HEK293T (cell line): ENCODE measurements at places on chromosomes 3 and 15.

GRCh38 chr15:42594095-42594494, 18.7 kb downstream of the STARD9 start:
- no peak for DNase-seq

- DNase-seq = no peak
Observed at GRCh38 chr3:42660898-42661297, 7.4 kb downstream of the ZBTB47 start.

DNA sequence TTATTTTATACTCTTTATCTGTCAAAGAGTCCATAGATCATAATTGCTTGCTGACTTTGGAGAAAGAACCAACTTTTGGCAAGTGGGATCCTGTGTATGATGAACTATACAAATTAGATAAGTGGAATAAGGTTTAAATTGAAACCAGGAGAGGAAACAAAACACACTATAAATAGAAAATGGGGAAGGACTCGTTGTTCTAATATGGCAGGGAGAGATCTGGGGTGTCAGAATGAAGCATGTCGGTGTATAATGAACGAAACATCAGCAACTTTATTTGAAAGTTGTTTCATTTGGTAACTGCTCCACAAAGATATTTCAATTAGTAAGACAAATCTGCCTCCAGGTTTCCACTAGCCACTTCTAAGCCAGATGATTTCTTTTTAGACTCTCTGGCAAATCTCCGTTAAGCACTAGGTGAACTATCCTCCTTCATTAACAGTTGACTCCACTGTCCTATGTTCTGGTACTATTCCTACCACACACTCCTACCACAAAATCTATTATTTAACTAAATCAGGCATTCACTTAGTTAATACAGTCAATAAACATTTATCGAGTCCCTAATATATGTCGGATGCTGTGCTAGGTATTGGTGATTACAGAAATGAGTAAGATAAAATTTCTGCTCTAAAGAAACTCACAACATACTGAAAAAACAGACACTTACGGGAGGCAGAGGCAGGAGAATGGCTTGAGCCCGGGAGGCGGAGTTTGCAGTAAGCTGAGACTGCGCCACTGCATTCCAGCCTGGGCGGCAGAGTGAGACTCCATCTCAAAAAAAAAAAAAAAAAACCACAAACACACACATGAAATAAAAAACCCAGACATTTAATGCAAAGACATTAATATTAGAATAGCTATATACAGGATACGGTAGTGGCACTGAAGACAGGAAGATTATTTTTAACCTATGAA, 20.1 kb downstream of the SLC15A2 start:
- no peak for DNase-seq

DNA sequence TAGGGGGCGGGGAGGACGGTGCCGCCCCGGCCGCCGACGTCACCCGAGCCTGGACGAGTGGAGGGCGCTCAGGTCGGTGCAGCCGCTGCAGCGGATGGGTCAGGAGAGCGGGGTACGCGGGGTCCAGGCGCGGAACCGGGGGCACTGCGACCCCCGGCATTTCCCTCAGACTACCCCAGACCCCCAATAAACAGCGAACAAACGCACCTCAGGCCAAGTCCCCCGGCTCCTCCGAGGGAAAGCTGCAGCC, 78.9 kb downstream of the IQSEC1 start:
- DNase-seq = peak; percentile 43

DNA sequence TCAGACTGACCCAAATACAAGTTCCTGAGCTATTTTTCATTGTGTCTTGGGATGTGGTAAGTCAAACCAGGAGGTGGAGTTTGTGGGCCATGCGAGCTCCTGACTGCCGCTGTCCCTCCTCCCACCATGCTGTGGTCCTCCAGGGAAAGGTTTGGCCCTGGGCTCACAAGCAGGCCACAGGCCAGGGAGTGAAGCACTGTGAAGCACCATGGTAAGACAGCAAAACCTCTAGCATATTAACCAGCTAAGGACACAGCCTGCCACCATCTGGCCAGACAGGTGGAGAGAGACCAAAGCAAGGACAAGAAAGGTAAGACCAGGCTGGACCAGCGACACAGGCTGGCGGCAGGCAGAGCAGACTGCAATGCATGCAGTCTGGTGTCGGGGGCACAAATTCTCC, 15.3 kb downstream of the RAB43 start:
- no peak for DNase-seq
